ENCODE measurements at places on chromosomes 7 and 10. TPM values are rescaled to one million over a fixed set of nuclear protein-coding genes. Genes with fewer than 3 reads are reported as not detected.

UCN3 gene
- total RNA-seq = 0.58 TPM

GRCh38 chr10:122089311-122090017, 100.5 kb downstream of the TACC2 start:
- no peak for DNase-seq

SLC18A3 gene
- 0.20 TPM for total RNA-seq

DNA sequence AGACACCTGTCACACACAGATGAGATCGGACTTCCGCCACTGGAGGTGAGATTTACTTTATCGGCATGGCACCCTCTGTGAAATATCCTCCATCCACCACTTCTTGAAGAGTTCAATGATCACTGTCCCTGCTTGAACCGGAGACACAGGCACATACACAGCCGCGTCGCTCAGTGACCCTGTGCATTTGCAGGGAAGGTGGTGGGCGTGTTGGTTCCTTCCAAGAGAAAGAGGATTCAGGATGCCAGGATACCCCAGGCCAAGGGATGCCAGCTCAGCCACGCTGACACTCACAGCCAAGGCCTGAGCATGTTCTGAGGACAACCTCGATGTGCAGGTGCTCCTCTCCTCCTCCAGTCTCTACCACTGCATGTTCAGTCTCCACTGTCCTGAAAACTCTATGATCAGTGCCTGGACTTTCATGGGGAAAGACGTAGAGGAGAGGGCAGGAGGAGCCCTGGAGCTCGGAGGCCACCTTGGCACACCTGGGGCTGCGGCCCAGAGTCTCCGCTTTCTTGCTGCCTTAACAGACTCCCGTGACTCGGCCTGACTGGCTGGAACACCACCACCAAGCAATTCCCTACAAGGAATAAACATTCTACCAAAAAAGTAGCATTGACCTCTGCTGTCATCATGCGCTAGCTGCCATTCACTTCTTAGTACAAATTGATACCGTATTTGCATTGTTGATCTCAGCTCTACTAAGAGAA, 115.2 kb downstream of the TCERG1L start:
- DNase-seq = no peak

DNA sequence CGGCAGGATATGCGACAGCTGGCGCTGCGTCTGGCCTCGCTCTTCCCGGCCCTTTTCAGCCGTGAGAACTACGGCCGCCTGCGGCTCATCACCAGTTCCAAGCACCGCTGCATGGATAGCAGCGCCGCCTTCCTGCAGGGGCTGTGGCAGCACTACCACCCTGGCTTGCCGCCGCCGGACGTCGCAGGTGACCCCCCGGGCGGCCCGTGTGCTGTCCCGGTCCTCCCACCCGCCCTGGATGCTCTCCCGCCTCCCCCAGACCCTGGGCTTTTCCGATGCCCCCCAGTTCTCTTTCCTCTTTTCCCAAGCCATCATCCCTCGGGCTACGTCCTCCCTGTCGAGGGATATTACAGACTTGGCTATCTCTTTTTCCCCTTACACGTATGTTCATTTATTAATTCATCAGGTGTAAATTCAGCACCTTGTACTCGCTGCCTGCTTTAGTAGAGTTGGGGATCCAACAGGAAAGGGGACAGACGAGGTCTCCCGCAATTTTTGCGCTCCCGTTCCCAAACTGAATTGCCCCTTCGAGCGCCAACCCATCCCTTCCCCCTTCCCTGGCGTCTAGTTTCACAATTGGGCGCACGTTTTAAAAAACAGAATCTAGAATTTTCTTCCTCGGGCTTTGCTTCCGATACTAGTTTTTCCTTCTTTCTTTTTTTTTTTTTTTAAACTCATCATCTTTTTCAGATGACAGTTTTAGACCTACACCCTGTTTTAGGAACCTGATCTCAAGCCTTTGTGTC, 846 bp downstream of the MINPP1 start:
- peak; percentile 47 for DNase-seq

DNA sequence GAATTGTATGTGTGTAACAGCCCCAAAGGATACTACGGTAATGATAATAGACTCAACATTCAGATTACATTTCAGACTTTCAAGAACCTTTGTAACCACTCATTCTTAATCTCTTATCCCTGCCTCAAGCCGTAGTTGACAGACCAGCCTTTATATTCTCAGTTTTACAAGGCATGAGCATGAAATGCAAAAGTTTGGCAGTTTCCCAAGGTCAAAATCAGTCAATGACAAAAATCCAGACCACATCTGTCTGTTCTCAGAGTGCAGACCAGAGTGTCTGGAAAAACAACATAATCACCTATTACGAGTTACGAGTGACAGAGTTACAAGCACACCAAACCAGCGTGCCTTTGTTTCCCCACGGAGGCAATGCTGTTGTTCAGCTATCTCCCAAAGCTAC, 178.6 kb upstream of the LRGUK start:
- no peak for DNase-seq

GRCh38 chr10:104487794-104488438, 134.3 kb downstream of the CFAP58 start:
- no peak for DNase-seq

C10orf95 gene
- total RNA-seq = 0.46 TPM

GRCh38 chr10:42975558-42976340, 101.1 kb upstream of the RET start:
- DNase-seq = no peak

DMBT1 gene
- 5.4 TPM for total RNA-seq

GRCh38 chr7:295155-296154, 5.5 kb downstream of the FOXL3 start:
- no peak for DNase-seq

PLEKHS1 gene
- 0.75 TPM for total RNA-seq

GRCh38 chr7:158123753-158124152, 463.9 kb downstream of the PTPRN2 start:
- no peak for DNase-seq

TMEM213 gene
- 0.12 TPM for total RNA-seq

- DNase-seq = no peak
Observed at GRCh38 chr7:116239434-116239833, 29.1 kb downstream of the TES start.

PLAU gene
- total RNA-seq = 15.5 TPM

DNA sequence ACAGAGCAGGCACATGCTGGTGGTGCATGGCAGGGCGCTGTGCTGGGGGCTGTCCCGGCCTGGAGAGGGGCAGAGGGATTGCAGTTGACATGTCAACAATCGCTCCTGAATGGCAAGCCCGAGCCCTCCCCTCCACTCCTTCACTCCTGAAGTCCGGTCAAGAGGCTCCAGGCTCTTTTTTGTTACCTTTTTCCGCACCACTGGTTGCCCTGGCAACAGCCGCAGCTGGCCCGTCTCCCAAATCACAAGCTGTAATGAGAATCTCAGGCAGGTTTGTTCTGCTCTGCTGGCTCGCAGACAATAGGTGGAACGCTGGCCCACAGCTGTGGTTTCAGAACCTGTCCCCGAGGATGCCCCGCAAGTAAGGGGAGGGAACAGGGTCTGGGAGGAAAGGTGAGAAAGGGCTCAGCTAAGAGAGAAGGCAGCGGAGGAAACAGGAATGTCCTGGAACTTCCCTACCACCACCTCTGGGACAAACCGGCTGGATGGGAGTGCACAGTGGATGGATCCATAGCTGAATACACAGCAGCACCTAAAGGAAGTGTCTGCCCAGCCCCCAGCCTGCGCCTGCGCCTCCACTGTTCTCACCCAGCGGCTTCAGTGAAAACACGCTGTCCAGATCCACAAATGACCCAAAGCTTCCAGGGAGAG, 58.9 kb downstream of the CALML3 start:
- DNase-seq = peak; percentile 31

TBRG4 gene
- total RNA-seq = 58.0 TPM

KCP gene
- total RNA-seq = 5.2 TPM

DNA sequence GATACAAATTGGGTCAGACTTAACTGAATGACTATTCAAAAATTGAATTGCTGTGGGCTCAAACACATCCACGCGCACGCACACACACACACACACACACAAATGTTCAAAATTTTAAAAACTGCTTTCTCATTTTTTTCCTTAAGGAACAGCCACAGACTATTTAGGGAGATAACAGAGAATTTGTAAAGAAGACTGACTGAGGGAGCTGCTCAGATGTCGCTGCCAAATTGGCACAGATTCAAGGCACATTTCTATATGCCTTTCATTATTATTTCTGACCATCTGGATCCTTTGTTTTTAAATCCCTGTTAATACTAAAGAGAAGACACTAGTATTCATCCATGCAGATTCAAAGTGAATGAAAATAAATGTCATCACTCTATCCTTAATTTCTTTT, 154.8 kb downstream of the DGKB start:
- no peak for DNase-seq

All from mucosa of gallbladder (tissue), 1 donor.